WTC11 (cell line): ENCODE measurements at places on chromosomes 5 and 9. TPM values are rescaled to one million over a fixed set of nuclear protein-coding genes. Genes with fewer than 3 reads are reported as not detected.
A peak's percentile ranks its signal among the peaks of the same experiment; 100 is the strongest.

DNA sequence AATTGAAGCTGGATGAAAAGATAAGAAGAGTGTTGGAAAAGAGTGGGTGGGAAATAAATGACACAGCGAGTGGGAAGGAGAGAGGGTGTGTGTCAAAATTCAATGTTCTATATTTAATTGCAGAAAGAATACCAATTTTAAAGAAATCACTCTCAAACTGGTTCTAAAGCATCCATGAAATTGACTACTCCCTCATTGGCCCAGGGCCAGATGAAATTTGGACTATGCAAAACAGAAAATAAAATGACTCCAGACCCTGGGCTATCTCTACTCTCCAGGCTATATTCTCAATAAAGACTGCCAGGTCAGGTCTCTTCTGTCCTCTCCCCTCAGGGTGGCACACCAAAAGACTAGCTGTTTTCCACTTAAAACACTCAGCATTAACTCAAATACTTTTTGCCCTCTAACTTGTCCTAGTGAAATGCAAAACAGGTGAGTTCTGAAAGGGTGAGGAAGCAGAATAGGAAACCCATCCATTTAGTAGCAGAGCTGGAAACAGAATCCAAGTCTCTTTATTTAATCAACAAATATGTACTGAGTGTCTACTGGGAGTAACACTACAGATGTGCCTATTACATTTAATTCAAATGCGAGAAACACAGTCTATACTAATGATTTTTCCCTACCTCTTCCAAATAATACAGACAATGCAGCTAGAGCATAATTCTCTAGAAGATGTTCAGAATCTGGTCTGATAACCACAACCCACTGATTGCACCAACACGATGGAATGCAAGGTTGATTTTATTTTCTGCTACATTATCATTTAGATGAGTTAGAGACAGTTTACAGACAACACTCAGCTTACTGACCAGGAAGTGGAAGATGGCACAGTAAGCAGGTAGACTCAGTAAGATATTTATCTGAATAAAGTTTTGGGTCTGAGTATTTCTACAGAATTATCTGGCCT lies 42.1 kb downstream of the EFCAB9 start:
- no peaks in the 10 kb centered on the region for H3K27me3 ChIP-seq
- H3K4me1 ChIP-seq, result peaks cover 35% of the 10 kb centered on the region
- H3K4me3 ChIP-seq, result no peak overlapping the region
- peak overlapping the region; percentile 57 for H3K27ac ChIP-seq
- no peak for DNase-seq
- H3K36me3 ChIP-seq, result peaks cover 27% of the 10 kb centered on the region

- H3K4me1 ChIP-seq, result peaks cover 14% of the 10 kb centered on the region
- H3K36me3 ChIP-seq, result peaks cover 40% of the 10 kb centered on the region
- H3K4me3 ChIP-seq, result no peak overlapping the region
- H3K27ac ChIP-seq, result peak overlapping the region; percentile 83
- no peaks in the 10 kb centered on the region for H3K27me3 ChIP-seq
Observed at GRCh38 chr9:83649515-83649914, 26.6 kb downstream of the IDNK start.

S1PR3 gene
- 5.9 to 7.1 TPM (median 6.3 TPM) in 3 replicates for total RNA-seq

GRCh38 chr9:133513214-133514100 lies 11.3 kb downstream of the MYMK start:
- H3K27ac ChIP-seq, result no peak overlapping the region
- peaks cover 14% of the 10 kb centered on the region for H3K4me1 ChIP-seq
- H3K36me3 ChIP-seq, result no peaks in the 10 kb centered on the region
- H3K27me3 ChIP-seq, result no peaks in the 10 kb centered on the region

- H3K27me3 ChIP-seq, result no peaks in the 10 kb centered on the region; the same call in 1 of the 2 replicates
- peak overlapping the region; percentile 85 for H3K27ac ChIP-seq
- H3K36me3 ChIP-seq, result peaks cover 77% of the 10 kb centered on the region
- no peak for DNase-seq
Observed at GRCh38 chr5:142313682-142314081, 11.1 kb downstream of the SPRY4 start.

- H3K4me1 ChIP-seq, result no peaks in the 10 kb centered on the region
- H3K27ac ChIP-seq, result no peak overlapping the region
- H3K27me3 ChIP-seq, result no peaks in the 10 kb centered on the region
- no peaks in the 10 kb centered on the region for H3K36me3 ChIP-seq
Observed at GRCh38 chr9:123286324-123286723, 17.9 kb upstream of the STRBP start.

GRCh38 chr5:172186114-172186695 lies 1.8 kb downstream of the STK10 start:
- H3K4me3 ChIP-seq, result peak overlapping the region; percentile 93
- H3K27me3 ChIP-seq, result peaks cover 14% of the 10 kb centered on the region
- DNase-seq, result no peak
- H3K36me3 ChIP-seq, result no peaks in the 10 kb centered on the region; the same call in 1 of the 2 replicates
- H3K4me1 ChIP-seq, result peaks cover 28% of the 10 kb centered on the region

DNA sequence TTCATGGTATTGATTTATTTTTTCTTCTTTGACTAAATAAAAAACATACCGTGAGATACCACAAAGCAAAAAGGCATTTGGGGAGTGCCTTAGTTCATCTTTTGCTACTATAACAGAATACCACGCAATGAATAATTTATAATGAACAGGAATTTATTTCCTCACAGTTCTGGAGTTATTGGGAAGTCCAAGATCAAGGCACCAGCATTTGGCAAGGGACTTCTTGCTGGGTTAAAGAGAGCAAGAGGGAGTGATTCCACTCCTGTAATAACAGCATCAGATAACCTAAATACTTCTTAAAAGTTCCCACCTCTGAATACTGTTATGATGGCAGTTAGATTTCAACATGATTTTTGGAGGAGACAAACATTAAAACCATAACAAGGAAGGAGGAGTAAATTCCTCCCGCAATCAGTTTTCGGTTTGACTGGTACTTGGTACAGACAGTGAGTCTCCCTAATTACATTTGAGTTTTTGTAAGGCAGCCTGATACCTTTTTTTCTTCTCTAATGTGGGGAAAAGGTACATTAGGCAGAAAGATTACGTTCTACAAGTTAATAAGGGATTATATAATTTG lies 8.8 kb upstream of the OMD start:
- no peak overlapping the region for H3K27ac ChIP-seq
- no peaks in the 10 kb centered on the region for H3K4me1 ChIP-seq
- DNase-seq, result no peak
- no peaks in the 10 kb centered on the region; the same call in 1 of the 2 replicates for H3K36me3 ChIP-seq

DNA sequence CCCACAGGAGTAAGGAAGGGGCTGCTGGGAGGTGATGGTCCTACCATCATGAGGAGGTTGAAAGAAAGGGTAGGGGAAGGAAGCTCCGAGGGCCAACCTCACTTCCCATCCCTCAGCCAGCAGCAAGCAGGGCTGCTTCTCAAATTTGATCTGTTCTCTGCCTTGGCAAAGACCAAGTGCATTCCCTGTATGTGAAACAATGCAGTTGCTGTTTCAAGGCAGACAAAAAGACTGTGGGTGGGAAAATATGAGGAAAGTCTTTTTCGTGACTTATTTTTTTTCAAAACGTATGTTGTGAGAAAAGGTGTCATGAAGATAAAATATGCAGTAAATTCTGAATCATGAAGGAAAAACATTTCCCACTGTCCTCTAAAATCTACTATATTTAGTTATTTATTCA lies 165.9 kb downstream of the ARSB start:
- DNase-seq, result no peak
- H3K36me3 ChIP-seq, result no peaks in the 10 kb centered on the region
- H3K27me3 ChIP-seq, result no peaks in the 10 kb centered on the region; the same call in 1 of the 2 replicates
- H3K4me3 ChIP-seq, result no peak overlapping the region
- H3K27ac ChIP-seq, result no peak overlapping the region; the same call in 1 of the 2 replicates
- 0 out of 2 replicates have a peak, but pooled peaks cover 6% of the 10 kb centered on the region for H3K4me1 ChIP-seq

GRCh38 chr9:137217276-137218211 lies 4.5 kb downstream of the RNF208 start:
- H3K36me3 ChIP-seq, result 0 out of 2 replicates have a peak, but pooled peaks cover 3% of the 10 kb centered on the region
- H3K4me3 ChIP-seq, result no peak overlapping the region
- DNase-seq, result peak; percentile 88
- peaks cover 4% of the 10 kb centered on the region; the same call in 1 of the 2 replicates for H3K4me1 ChIP-seq
- H3K27me3 ChIP-seq, result no peaks in the 10 kb centered on the region
- peak overlapping the region; percentile 87 for H3K27ac ChIP-seq

MYMK gene
- total RNA-seq, result 0.34 TPM in 1 of 3 replicates, not detected in the others

PHAX gene
- 45.6 to 58.2 TPM (median 46.8 TPM) in 3 replicates for total RNA-seq

CLINT1 gene
- 74.6 to 79.6 TPM (median 76.1 TPM) in 3 replicates for total RNA-seq

- no peak overlapping the region for H3K4me3 ChIP-seq
- no peak for DNase-seq
- H3K36me3 ChIP-seq, result no peaks in the 10 kb centered on the region
- H3K27me3 ChIP-seq, result no peaks in the 10 kb centered on the region; the same call in 1 of the 2 replicates
- H3K4me1 ChIP-seq, result peaks cover 30% of the 10 kb centered on the region
- no peak overlapping the region for H3K27ac ChIP-seq
Observed at GRCh38 chr9:81564632-81565031, 124.7 kb downstream of the TLE1 start.

DNA sequence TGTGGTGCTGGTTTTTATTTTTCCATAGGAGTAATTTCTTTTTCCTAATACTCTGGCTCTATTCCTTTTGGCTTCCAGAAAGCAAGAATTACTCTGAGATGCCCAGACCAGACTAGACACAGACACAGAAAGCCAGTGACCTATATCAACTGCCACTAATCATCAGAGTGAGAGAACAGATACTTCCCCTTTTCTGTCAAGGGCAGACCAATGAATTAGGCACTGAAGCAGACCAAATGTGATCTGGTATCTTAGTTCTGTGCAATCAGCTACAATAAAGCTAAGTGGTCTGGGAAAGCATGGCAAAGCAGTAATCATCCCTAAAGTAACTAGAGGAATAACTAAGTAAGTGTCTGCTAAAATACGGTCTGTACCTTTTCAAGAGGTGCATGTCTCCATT lies 239.1 kb downstream of the ELAVL2 start:
- no peak overlapping the region for H3K4me3 ChIP-seq
- no peaks in the 10 kb centered on the region for H3K27me3 ChIP-seq
- DNase-seq, result no peak
- no peaks in the 10 kb centered on the region for H3K36me3 ChIP-seq

DNA sequence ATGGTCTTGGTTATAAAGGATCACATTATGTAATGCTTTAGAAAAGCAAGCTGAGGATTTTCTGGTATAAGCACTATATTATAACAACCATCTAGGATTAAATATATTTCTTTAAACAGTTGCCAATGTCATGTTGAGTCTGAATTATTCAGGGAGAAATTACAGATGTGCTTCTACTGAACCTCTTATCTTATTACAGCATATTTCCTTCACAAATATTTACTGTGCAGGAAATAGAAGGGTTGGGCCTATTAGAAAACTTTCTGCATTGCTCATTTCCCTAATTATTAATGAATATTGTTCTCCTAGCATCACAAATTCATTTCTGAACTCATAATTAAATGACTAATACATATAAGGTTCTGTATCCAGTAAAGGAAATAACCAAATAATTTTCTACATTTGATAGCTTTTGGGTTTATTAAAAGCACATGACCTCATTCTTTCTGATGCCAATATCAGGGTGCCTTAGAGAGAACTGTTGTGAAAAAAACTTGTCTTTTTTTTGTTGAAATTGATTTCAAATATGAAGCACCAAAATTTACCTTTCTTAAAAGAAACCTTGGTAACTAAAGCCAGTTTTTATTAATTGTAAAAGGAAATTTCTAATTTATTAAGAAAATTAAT lies 476.8 kb upstream of the PTGER4 start:
- no peaks in the 10 kb centered on the region for H3K36me3 ChIP-seq
- no peaks in the 10 kb centered on the region for H3K4me1 ChIP-seq
- H3K27me3 ChIP-seq, result no peaks in the 10 kb centered on the region
- DNase-seq, result no peak

GRCh38 chr9:94639999-94640376 lies 670 bp upstream of the FBP1 start:
- H3K27me3 ChIP-seq, result peaks cover 89% of the 10 kb centered on the region
- H3K4me1 ChIP-seq, result peaks cover 20% of the 10 kb centered on the region
- DNase-seq, result peak; percentile 67
- H3K27ac ChIP-seq, result no peak overlapping the region
